Stimulated activated naive CD4-positive, alpha-beta T cell (primary cell): ENCODE measurements at places on chromosomes 16 and 17.
A peak's percentile ranks its signal among the peaks of the same experiment; 100 is the strongest.

GRCh38 chr17:83145831-83146230, 66.4 kb downstream of the METRNL start:
- no peak for DNase-seq

DNA sequence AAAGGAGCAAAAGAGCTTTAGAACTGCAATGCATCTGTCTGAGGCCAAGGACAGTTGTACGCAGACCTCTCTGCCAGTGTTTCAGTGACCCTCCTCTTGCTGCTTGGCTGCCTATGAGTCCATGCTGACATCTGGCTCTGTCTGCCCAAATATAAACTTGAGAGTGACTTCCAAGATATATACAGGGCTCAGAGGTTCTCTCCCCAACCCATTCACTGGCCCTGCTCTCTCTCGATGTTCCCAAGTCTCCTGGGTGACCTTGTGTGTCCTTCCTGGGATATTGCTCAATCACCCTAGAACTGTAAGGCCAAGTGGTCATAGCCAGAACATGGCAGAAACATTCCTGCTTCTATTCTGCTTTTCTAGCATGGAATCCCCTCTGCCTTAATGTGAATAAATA, 716.3 kb downstream of the WWOX start:
- no peak for DNase-seq

DNA sequence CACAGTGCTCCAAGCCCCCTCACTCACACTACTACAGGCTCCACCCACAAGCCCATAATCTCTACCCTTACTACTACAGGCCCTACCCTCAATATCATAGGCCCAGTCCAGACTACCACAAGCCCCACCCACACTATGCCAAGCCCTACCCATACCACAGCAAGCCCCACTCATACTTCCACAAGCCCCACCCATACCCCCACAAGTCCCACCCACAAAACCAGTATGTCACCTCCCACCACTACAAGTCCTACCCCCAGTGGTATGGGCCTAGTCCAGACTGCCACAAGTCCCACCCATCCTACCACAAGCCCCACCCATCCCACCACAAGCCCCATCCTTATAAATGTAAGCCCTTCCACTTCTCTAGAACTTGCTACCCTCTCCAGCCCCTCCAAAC, 13.8 kb downstream of the RIPOR1 start:
- peak; percentile 62 for DNase-seq

GRCh38 chr16:11258553-11259492, 2.8 kb upstream of the SOCS1 start:
- peak; percentile 6 for DNase-seq

DNA sequence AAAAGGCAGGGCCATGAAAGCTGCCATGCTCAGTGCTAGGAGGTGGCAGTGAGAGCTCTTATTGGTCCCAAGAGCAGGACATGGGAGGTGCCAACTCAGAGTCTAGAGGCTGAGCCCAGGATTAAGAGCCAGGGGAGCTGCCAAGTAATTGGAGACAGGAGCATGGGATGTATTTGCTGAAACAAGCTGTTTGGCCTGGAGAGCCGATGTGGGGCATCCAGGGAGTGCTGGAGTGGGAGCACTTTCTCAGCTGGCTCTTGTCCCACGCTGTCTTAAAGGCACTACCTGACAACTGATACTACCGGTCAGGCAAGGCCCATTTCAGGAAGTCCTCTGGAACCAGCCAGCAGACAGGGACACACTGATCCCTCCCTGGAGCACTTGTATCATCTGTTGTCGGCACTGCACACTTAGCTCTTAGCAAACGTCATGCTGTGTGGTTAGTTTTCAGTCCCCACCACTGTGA, 19.3 kb downstream of the ANKFN1 start:
- DNase-seq: no peak
